ENCODE measurements at places on chromosomes 12 and 14.
A peak's percentile ranks its signal among the peaks of the same experiment; 100 is the strongest.

- no peak for DNase-seq
Measured at GRCh38 chr12:107702106-107702505, 16.5 kb downstream of the PWP1 start.

DNA sequence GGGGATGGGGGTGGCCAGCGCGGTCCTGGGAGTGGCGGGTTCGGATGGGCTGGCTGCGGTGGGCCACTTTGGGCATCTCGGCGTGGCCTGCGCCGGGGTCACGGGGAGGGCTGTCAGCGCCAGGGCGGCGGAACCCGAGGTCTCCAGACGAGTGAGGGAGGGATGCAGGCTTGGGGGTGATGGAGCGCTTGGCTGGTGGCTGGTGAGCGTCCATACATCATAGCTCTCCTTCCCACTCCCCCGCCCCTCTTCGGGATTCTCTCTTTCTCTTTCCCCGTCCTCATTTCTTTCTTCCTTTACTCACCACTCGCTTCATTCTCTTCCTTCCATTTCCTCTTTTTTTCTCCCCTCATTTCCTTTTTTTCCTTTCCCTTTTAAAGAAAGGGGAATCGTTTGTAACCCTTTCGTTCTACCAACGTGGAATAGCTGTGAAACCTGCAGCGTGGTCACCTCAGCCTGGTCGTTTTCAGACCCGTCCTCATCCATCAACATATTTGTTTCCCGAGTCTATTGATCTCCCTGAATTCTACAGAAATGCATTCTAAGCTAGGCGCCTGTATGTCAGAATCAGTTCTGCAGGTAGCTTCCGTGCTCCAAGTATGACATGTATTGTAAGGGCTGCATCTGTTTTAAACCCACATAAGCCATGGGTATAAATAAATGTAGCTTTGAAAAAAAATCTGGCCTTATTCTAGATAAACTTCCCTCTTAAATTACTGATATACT, 260.3 kb upstream of the E2F7 start:
- DNase-seq = no peak

GRCh38 chr14:32702562-32702961, 236.1 kb upstream of the NPAS3 start:
- DNase-seq = peak; percentile 4

- no peak for DNase-seq
Measured at GRCh38 chr14:101715210-101716076, 46.1 kb upstream of the PPP2R5C start.

DNA sequence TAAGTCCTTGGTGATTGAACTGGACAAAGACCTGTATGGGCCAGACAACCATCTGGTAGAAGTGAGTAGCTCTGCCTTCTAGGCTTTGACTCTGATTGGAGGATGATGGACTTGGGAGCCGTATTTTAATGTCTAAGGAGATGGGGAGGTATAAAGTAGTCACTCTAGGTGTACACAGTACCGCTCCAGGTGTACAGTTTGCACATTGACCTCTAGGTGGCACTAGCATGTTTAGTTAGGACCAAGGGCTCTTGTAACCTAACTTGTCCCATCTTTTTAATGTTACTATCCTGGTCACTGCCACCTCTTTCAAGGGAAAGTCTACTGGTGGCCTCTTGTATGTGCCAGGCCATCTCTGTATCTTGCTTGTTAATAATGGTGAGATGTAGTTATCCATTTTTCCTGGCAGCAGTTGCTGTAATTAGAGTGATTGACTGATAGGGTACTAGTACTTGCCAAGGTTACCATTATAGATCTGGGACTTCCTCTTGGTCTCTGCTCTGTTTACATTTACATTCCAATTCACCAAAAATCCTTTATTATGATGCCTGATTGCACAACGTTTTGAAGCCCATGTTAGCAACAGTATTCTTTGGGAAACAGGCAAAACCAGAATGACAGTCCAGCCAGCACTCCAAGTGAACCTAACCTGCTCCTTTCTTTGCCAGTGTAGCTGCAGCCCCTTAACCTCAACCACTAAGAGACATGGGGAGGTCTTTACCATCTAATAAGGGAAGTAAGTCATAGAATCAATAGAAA, 3.6 kb downstream of the SMARCD1 start:
- DNase-seq = no peak

DNA sequence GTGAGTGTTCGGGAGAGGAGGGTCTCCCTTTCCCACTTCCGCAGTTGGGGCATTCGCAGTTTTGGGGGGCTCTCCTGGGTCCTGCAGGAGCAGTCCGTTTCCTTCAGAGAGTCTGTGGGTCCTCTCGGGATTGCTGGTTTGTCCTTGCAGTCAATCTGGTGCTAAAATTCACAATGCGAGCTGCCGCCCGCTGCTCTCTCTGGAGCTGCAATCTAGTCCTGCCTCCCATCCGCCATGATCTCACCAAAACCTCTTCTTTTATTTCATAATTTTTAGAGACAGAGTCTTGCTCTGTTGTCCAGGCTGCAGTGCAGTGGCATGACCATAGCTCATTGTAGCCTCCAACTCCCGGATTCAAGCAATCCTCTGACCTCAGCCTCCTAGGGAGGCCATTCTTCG, 22.5 kb downstream of the RNFT2 start:
- no peak for DNase-seq

GRCh38 chr12:120228291-120229070, 27.6 kb upstream of the RPLP0 start:
- peak; percentile 76 for DNase-seq

DNA sequence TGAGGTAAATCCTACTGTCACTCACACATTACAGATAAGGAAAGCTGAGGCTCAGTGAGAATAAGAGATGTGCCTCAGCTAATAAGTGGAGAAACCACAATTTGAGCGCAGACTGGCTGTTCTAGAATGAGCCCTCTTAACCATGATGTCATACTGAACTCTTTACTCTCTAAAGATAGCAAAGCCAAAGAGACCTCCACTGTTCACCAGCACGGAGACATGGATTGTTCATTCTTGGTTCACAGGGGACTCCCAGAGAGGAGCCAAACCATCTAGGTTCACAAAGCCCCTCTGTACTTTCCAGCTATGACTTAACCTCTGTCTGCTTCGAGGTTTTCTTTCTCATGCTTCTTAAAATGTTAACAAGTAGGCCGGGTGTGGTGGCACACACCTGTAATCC, 32.7 kb upstream of the YARS2 start:
- DNase-seq = no peak

DNA sequence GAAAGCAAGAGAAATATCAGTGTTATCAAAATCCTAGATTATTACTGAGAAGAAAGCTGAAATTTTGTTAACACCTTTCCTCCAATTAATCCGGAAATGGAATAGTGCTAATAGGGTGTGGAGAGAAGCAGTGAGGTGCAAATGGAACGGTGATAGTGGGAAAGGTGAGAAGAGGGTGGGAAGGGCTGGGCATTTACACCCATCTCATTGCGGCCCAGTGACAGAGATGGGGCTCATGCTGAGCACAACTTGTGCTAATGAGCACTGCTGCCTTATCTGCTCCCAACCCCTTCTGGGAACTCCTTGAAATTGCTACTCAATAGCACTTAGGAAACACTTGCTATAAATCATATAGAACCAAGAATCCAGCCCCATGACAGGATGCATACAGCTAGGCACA, 94.4 kb downstream of the PTPRR start:
- DNase-seq = no peak

Data from stimulated activated CD4-positive, alpha-beta T cell treated with anti-CD3 and anti-CD28 coated beads, TNF-alpha, amount 100 ng/mL, for 48 hours (primary cell).